ENCODE measurements at places on chromosomes 4 and X.

GRCh38 chrX:44223150-44223549 lies 120.3 kb downstream of the EFHC2 start:
- DNase-seq: no peak

- no peak for DNase-seq
Measured at GRCh38 chr4:148649652-148650331, 207.6 kb upstream of the NR3C2 start.

- DNase-seq: no peak
Measured at GRCh38 chrX:25083661-25084060, 67.9 kb upstream of the ARX start.

- DNase-seq: no peak
Measured at GRCh38 chr4:109945056-109945455, 32.4 kb downstream of the EGF start.

DNA sequence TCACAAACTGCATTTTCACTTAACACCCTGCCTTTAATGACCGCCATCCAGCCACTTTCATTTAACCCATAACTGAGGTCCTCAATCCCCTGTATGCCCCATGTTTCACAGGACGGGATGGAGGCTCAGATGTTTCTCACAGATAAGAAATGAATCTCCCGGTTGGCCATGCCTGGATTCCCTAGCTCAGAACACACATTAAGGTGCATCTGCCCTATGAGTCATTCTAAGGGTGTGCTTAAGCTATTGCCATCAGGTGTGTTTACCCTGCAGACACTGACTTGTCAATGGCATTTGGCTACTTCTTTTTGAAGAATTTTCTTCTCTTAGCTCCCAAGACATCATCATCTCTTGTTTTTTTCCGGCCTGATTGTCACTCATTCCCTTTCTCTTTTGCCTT lies 222.6 kb upstream of the SMIM31 start:
- DNase-seq: no peak

- no peak for DNase-seq
Measured at GRCh38 chr4:149555799-149556198, 259.8 kb downstream of the IQCM start.

GRCh38 chrX:20280938-20281337 lies 14.2 kb upstream of the RPS6KA3 start:
- DNase-seq: no peak

DNA sequence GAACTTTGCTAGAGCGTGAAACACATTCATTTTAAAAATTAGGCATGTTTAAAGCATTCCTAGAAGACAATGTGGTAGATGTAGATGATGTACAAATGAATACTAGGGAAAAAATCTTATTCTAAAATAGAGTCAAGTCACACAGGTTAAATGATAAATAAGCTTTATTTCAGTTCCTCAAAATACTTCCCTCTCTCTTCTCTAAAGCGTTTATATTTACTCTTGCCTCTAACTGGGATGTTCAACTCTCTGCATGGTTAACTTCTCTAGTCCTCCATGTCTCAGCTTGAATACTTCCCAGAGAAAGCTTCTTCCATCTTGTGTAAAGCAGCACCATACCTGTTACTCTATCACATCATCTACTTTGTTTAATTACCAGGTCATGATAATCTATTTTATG lies 30.9 kb upstream of the GLRA3 start:
- DNase-seq: no peak

DNA sequence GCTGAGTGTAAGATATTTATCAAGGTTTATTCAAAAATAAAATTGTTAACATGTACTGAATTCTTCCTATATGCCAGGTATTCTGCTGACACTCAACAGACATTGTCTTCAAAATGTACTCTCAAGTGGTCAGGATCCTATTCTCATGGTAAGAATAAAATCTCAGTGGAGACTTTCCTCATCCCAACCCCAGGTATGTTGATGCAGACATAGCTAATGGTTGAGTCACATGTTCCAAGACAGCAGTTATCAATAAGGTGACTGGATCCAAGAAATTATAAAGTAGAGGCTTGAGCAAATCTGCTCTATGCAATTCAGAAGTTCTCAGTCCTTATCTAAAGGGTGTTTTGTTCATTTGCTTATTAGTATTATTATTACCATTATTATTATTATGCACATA lies 115.2 kb upstream of the GABRA2 start:
- no peak for DNase-seq

DNA sequence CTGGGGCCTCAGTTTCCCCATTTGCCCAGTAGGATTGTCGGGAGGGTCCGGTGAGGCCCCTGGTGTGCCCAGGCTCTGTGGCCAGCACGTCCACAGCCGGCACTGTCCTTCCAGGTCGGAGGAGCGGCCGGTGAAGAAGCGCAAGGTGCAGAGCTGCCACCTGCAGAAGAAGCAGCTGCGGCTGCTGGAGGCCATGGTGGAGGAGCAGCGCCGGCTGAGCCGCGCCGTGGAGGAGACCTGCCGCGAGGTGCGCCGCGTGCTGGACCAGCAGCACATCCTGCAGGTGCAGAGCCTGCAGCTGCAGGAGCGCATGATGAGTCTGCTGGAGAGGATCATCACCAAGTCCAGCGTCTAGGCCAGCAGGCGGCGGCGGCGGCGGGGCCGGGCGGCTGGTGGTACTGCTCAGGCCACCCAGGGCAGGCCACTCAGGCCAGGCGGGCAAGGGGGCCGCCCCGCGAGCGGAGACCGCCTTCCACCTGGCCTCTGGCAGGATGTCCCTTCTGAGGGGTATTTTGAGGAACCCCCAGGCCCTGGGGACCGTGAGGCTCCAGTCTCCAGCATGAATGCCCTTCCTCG lies 6.7 kb downstream of the MSANTD1 start:
- DNase-seq: no peak

GRCh38 chr4:120671538-120671937 lies 251.0 kb downstream of the PRDM5 start:
- no peak for DNase-seq

GRCh38 chr4:80053140-80053910 lies 19.7 kb downstream of the ANTXR2 start:
- DNase-seq: no peak

DNA sequence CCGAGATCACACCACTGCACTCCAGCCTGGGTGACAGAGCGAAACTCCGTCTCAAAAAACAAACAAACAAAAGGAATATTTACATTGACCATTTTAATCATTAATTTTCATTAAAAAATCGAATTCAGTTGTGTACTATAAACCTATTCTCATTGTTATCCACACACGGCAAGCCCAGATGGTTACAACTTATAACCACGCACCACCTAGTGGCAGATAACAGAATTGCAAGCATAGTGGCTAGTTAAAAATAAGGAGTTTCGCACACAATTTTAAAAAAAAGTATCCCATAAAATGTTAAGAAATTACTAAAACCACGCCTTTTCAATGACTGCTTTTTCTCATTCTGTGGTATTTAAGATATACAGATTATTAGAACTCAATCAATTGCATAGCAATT lies 25.4 kb downstream of the MBNL3 start:
- DNase-seq: no peak

- no peak for DNase-seq
Measured at GRCh38 chr4:170666909-170667308, 577.2 kb upstream of the AADAT start.

DNA sequence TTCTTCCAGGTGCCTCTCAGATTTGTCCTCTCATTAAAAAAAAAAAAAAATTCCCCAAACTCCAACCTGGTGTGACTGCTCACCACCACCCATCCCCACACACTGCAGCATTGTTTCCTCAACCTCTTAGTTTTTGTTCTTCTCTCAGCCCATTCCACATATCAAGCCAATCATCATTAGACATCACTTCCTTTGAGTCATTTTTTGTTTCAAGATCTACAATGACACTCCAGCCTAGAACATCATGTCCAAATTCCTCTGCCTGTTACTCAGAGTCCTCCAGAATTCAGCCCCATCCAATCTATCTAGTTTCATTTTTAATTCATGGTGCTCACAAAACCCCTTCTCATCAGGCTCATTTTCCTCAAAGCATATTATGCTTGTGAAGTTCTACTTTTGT lies 262.5 kb upstream of the TEX13A start:
- no peak for DNase-seq

- no peak for DNase-seq
Measured at GRCh38 chr4:138235419-138235952, 6.7 kb downstream of the SLC7A11 start.

- no peak for DNase-seq
Measured at GRCh38 chr4:165803005-165803404, 70.0 kb upstream of the TLL1 start.

- no peak for DNase-seq
Measured at GRCh38 chrX:15973299-15973698, 118.7 kb upstream of the AP1S2 start.

- DNase-seq: no peak
Measured at GRCh38 chrX:24347881-24348280, 12.6 kb upstream of the SUPT20HL1 start.

DNA sequence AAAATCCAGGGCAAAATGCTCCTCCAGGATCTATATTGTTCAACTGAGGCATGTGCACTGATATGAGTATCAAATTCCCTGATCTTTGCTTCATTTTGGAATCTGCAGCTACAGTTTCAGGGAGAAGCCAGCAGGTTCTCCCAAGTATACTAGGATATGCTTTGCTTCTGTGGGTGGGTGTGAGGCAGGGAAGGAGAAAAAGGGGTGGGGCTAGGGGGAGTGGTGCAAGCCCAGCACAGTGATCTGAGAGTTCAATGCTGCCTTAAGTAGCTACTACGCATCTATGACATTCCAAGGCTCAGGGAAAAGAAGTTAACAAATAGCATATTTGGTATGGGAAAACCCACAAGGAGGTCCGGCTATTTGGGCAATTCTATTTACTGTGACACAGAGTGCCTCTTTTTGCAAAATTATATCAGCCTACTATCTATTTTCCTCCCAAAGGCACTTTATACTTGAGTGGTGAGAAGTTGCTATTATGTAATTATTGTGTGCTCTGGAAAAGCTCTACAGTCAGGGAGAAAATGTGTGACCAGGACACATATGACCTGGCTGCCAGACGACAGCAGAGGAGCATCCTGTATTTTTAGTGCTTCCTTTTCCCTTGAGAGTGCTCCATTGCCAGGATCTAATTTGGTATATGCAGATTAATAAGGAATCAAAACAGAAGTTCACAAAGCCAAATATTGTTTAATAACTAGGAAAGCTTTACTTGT lies 162.0 kb downstream of the RNF150 start:
- no peak for DNase-seq

- DNase-seq: no peak
Measured at GRCh38 chr4:82140422-82140821, 233.4 kb downstream of the HNRNPD start.

DNA sequence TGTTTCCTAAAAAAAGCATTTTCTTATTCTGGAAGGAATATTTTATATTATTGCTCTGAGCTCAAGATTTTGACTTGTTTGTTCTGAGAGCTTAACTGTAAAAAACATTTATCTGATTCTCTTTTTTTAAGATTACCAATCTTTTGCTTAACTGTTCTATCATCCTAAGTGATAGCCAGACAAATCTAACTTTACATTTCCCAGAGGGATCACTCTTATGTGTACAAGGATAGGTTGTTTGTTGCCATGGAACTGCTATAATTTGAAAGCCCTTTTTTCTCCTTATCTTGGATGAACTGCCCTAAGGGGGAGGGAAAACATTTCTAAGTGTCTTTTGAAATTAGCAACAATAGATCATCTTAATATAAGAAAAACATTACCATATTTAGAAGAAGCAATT lies 494.7 kb downstream of the TRAM1L1 start:
- DNase-seq: no peak

DNA sequence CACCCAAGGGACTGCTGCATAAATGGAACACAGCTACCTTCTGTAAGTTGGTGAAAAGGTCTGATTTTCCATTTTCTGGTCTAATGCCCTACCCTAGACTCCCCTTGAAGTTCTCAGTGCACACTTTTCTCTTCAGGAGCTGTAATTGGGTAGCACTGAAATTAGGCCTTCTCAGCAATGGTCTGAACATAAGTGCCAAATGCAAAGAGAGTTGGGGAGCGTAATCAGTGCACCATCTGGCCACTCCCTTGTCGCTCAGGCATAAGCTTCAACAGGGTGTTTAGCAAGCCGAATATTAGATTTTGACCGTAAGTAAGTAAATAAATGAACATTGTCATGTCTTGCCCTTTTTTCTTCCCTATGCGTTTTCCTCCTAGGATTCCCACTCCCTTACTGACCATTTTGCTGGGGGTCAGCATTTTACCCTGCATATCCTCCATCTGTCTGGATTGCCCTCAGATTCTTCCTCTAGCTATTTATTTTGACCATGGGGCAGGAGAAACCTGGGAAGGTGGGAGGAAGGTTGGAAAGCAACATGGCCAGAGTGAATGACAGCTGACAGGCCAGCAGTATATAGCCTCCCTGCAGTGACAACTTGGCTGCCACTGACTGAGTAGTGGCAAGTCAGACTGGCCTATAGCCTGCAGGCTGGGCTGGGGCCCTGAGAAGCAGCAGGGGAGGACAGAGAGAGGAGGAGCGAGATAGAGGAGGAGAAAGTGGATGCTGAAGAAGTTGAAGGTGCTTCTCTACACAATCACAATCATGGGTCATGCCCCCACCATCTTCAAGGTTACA lies 2.7 kb downstream of the NHSL2 start:
- no peak for DNase-seq

- no peak for DNase-seq
Measured at GRCh38 chrX:30580641-30581040, 3.1 kb upstream of the TASL start.

DNA sequence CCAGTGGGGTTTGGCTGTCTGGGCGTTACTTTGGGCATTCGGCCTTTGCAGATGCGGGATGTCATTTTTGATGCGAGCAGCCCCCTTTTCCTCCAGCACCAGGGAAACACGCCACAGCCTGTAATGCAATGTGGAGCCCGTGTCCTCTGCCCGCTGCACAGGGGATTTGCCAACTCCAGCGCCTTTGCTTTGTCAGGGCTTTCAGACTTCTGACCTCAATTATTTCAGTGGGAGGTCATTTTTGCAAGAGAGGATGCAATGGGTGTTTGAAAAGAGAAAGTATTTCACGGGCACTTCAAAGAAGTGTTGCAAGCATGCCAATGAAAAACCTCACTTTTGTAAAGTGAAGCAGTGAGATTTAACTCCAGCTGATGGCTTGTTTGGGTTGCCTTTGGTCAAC lies 11.5 kb downstream of the CLCN4 start:
- no peak for DNase-seq

- no peak for DNase-seq
Measured at GRCh38 chr4:165052627-165053026, 1.0 kb upstream of the TRIM75 start.

- DNase-seq: no peak
Measured at GRCh38 chr4:1460967-1461868, 55.0 kb upstream of the NKX1-1 start.

- no peak for DNase-seq
Measured at GRCh38 chr4:150510176-150510865, 71.6 kb upstream of the MAB21L2 start.

- no peak for DNase-seq
Measured at GRCh38 chrX:84611843-84612636, 109.8 kb upstream of the HDX start.

DNA sequence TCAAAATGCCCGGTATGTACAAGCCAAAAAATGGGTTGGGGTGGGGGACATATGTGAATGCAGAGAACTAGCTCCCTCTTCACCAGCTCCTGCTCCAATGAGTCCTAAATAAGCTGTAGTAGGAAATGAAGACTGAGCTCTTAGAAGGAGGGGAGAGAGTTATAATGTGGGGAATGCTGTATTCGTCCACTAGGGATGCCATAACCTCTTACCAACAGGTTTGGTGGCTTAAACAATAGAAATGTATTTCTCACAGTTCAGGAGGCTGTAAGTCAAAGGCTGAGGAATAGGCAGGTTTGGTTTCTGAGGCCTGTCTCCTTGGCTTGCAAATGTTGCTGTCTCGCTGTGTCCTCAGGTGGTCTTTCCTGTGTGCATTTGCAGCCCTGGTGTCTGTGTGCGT lies 4.4 kb upstream of the INPP4B start:
- DNase-seq: no peak

GRCh38 chr4:163681208-163681821 lies 186.8 kb downstream of the TMA16 start:
- no peak for DNase-seq

GRCh38 chrX:110531873-110532580 lies 173.4 kb downstream of the RTL9 start:
- no peak for DNase-seq
